ENCODE measurements at places on chromosomes 5 and 9.

DNA sequence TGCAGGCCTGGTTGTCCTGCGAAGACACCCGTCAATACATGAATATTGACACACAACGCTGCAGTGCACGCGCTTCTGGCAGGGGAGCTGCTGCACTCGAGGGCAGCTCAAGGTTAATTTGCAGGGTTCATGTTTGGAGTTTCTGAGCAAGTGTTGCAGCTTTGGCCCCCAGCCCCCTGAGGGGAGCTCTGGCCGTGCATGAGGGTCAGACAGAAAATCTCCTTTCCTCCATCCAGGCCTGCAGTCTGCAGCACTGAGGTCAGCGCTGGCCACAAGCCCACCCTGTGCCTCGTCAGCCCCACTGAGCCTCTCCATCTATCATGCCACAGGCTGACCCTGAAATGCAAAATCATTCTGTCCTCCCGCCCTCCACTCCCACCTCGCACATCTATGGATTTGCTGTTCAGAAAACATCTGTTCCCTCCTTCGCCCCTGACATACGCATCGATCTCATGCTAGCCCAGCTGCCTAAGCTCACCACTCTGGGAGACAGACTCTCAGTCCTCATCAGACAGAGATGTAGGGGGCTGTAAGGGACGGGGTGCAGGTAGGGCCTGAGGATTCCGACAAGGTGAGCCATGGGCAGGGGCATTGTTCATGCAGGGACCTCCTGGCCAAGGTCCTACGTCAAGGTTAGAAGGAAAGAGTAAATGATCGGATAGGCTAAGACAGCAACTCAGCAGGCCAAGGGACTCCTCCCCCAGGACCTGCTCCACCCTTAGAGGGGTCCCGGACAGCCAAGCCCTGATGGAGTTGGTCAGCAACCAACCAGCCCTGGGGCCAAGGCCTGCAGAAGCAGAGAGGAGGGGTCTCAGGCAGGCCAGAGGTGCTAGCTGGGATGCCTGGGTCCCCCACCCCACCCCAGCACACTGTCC lies 125.1 kb downstream of the KCNIP1 start:
- DNase-seq = no peak

DNA sequence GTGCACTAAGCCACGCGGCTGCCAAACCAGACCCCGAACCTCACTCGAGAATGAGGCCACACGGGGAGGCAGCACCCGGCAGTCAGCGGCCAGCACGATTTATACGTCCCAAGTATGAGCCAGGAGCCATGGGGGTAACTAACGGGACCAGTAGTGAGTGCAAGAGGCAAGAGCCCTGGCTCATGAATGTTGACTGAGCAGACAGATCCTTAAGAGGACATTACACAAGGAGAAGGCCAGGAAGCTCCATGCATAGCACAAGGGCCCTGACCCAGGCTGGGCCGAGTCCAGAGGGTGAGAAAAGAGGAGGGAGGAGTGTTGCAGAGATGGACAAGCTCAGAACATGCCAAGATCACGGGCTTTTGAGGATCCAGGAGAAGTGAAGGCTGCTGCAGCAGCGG lies 58.6 kb upstream of the PHYKPL start:
- DNase-seq = no peak

GRCh38 chr5:14039576-14039975 lies 95.1 kb upstream of the DNAH5 start:
- no peak for DNase-seq

DNA sequence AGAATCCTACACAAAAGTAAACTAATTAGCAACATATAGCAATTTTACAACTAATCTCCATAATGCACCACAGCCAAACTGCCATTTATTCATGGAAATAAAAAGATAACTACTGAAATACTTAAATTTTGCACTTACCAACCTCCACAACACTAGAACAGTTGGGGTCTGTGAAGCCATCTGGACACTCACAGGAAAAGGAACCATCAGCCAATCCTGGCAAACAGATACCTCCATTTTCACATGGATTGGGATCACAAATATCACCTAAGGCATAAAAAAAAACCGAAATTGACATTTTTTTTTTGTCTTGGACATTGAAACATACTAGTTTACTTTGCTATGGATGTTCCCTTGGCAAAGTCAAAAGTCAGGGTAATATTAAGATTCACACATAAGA lies 130.7 kb downstream of the EDIL3 start:
- DNase-seq = no peak

DNA sequence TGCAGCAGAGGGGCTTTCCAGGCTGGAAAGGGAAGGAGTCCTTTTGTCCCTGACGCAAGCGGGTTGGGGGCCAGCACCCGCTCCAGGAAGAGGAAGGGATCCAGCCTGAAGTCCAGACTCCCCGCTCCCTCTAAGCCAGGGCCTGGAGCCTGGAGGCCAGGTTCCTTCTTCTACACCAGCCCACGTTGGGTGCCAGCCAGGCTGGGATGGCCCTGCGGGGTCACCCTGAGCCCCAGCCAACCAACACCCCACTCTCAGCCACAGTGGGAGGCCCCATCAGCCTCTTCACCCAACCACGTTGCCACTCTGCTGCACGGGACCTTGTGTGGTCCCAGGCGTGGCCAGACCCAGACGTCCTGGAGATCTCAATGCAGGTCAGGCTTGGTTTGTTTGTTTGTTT lies 970 bp upstream of the FUT7 start:
- no peak for DNase-seq

DNA sequence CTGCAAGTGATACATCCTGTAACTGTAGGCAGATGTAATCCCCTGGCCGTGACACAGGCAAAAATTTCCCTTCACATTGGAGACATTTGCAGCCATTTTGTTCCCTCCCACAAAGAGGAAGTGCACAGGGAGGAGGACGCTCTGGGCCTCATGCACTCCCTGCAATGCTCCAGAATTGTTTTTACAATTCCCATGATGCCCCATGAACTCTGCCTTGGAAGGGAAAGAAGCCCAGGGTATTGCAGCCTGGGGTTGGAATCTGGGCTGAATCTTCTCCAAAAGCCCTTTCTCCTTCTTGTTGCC lies 491.7 kb downstream of the CCDC171 start:
- no peak for DNase-seq

DNA sequence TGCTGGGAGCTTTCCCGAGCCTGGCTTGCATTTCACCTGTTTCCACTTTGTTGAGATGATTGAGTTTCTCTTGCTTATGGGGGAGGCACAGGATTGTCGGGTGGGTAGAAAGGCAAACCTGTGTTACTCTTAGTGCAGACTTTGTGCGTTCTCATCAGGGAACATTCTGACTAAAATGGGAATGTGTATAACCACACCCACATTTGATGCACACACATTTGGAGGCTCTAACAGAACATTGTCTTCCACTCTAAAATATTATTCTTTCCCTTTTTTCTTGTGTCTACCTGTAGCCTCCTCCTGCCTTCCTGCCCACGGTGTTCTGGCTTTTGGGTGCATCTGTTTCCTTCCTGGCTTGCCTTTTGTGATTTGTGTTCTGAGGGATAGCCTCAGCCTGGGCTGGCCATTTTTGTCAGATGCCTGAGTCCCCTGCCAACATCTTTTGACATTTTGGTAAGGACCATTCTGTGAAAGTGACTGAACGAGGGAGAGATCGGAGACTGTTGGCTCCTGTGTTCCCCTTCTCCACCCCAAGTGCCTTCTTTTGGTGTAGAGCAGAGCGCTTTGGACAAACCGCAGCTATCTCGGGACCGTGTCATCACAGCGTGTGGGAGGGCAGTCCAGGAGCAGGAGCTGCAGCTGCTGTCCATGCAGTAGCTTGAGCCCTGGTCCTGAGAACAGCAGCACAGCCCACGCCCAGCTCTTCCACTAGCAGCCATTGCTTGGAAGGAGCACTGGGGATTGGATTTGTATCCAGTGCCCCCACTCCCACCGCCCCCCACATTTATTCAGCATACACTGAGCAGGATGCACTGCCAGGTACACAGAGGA lies 101.4 kb downstream of the ARHGAP26 start:
- DNase-seq = no peak

GRCh38 chr9:109699019-109699418 lies 81.0 kb upstream of the PALM2AKAP2 start:
- DNase-seq = no peak

GRCh38 chr5:39876146-39876545 lies 451.4 kb upstream of the DAB2 start:
- DNase-seq = no peak

- no peak for DNase-seq
Measured at GRCh38 chr5:168342151-168342825, 50.8 kb downstream of the WWC1 start.

DNA sequence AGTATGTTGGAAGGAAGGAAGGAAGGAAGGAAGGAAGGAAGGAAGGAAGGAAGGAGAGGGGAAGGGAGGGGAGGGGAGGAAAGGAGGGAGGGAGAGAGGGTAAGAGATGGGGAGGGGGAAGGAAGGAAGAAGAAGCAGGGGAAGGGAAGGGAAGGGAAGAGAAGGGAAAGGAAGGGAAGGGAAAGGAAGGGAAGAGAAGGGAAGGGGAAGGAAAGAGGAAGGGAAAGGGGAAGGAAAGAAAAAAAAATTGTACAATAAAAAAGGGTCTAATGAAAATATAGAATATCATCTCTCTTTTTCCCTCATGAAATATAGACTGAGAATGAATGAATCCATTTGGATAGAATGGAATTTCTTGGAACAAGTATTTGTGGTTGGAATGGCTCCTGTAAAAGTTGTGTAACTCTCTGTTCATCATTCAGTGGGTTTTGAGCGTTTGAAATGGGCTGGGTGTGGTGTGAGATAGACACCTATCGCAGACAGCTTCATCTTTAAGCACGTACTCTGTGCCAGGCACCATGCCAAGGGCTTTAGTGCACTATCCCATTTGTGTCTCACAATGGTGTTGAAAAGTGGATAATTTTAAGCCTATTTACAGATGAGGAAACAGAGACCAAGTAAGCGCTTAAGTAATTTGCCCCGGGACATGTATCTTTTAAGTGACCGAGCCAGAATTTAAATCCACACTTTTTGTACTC lies 11.6 kb upstream of the PAPPA start:
- no peak for DNase-seq

DNA sequence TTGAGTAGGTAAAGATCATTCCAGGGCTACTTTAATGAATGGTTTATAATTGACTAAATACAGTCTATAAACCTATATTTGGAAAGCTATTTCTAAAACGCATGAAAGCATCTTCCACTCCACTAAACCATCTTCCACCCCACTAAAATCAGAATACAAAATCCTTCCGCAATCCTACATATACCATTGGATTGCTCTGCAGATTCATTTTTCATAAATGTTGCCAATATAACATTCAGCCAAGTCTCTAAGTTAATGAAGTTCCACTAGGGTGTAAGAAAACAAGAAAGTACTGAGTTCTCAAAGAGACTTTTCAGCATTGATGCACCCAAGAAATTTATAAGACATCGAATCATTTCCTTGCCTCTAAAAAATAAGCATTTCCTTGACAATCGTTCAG lies 4.7 kb downstream of the SLC24A2 start:
- no peak for DNase-seq

GRCh38 chr9:128917151-128917849 lies 3.5 kb upstream of the PHYHD1 start:
- no peak for DNase-seq

GRCh38 chr5:79689541-79690466 lies at the start of gene CMYA5:
TSS of gene CMYA5 (plus strand) at chr5:79689836. CDS start at chr5:79689908, 72 bp downstream.
- no peak for DNase-seq

GRCh38 chr5:125446986-125447385 lies 700.5 kb upstream of the ZNF608 start:
- DNase-seq = no peak

DNA sequence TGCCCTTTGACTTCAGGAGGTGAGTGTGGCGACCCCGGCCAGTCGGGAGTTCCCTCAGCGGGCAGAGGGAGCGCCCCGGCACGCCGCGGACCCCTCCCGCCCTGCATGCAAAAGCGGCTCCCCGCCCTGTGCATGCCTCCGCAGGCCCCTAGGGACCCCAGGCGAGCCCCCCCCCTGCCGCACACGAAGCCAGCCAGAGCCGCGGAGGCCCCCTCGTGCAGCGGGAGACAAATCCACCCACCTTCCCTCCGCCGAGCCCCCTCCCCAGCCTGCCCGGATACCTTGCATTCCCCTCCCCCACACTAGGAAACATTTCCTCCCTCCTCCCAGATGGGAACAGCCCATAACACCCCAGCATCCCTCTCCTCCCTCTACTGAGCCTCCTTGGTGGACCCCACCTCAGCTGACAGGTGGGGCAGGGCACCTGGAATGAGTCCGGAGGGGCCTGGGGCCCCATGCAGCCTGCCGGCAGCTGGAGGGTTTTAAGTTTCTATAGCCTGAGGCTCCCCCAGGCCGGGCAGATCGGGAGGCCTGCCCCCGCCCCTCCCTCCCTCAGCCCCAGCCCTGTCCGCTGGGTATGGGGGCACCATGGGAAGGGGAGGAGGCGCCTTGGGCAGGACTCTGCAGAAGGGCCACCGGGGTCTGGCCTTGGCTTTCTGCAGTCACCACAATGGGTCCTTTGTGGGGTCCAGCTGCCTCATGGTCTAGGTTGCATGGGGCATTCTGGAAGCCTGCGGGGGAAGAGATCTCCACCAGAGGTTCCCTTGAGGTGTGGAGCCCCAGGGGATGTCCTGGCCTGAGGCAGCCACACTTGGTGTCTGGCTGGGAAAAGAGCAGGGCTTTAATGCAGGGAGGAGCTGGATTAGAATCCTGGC lies 601 bp downstream of the ERGIC1 start:
- no peak for DNase-seq

GRCh38 chr5:110040178-110040577 lies 350.5 kb downstream of the MAN2A1 start:
- no peak for DNase-seq

DNA sequence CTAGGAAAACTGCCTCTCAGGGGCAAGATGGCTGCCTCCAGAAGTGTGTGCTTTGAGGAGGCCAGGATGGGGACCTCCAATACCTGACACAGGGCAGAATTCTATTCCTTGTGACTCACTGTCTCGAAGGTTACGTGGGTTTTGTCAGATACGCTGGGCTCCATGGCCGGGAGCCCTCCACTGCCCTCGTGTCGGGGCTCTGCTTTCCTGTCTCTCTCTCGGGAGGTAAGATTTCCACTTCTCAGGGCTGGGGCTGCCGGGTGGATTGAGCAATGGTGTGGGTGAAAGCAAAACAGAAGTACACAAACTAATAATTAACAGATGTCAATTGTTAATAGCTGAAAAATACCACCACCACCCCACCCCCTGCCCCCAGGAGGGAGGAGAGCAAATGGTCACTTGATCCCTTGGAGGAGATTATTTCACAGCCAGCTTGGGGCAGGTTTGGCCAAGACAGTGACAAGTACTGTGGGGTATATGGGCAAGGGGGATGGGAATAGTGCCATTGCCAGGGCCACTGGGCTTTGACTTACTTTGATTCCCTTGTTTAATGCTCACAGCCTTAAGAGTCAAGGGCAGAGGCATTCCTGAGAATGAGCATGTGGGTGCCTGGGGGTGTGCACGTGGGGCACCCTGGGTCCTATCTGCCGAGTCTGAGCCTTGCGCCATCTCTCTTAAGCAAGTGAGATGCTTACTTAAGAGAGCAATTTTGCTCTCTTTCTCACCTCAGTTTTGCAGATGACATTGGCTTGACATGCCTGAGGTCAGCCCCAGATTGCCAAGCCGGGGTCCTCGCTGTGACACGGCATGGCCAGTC lies 28.8 kb upstream of the DAB2IP start:
- DNase-seq = no peak

All from COR-L47 (cell line).